ENCODE measurements at places on chromosomes 12 and 14.

GRCh38 chr14:68971411-68972035 is 7.6 kb downstream of the ACTN1 start:
- no peak for DNase-seq

- DNase-seq = no peak
These were observed 30.1 kb upstream of the RESF1 start for GRCh38 chr12:31929027-31929526.

GRCh38 chr14:87434680-87435079 is 558.3 kb downstream of the GALC start:
- DNase-seq = no peak

- no peak for DNase-seq
These were observed 201.5 kb downstream of the RBM19 start for GRCh38 chr12:113764661-113765060.

Measured in activated T-cell treated with anti-CD3 and anti-CD28 coated beads for 48 hours (primary cell).